ENCODE measurements at places on chromosomes 4 and X. TPM values are rescaled to one million over a fixed set of nuclear protein-coding genes. Genes with fewer than 3 reads are reported as not detected.

The SHROOM2 gene
- not detected for polyA plus RNA-seq

The PGAM4 gene
- polyA plus RNA-seq = not detected

The GLOD5 gene
- not detected for polyA plus RNA-seq

The NDUFC1 gene
- 193 TPM for polyA plus RNA-seq

The ARHGAP36 gene
- polyA plus RNA-seq = not detected

The XAGE1A gene
- not detected for polyA plus RNA-seq

The LRCH2 gene
- polyA plus RNA-seq = not detected
